ENCODE measurements at places on chromosomes 5 and 9.

DNA sequence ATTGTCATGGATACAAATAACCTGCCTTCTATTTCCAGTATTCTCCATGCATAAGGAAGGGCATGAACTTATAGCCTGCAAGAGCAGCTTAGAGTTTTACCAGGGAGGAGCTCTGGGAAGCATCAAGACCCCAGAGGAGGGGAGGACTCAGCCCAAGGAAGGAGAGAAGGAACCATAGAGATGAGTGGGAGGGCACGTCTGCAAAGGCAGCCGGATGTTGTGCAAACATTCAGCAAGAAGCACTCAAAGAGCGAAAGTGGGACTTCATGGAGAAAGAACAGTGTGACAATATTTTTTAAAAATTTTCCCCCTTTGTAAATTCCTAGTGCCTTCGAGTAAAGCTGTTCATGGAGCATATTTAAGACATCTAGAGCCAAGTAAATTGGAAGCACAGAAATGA lies 270.1 kb upstream of the PTGER4 start:
- no peak for DNase-seq

GRCh38 chr9:6067426-6067825 lies 52.0 kb upstream of the RANBP6 start:
- DNase-seq, result no peak

GRCh38 chr5:180353980-180354452 lies 880 bp upstream of the GFPT2 start:
- no peak for DNase-seq

- DNase-seq, result peak; percentile 48
Measured at GRCh38 chr9:8694983-8695588, 895.5 kb upstream of the DMAC1 start.

- no peak for DNase-seq
Measured at GRCh38 chr5:89241186-89241585, 358.2 kb upstream of the MEF2C start.

DNA sequence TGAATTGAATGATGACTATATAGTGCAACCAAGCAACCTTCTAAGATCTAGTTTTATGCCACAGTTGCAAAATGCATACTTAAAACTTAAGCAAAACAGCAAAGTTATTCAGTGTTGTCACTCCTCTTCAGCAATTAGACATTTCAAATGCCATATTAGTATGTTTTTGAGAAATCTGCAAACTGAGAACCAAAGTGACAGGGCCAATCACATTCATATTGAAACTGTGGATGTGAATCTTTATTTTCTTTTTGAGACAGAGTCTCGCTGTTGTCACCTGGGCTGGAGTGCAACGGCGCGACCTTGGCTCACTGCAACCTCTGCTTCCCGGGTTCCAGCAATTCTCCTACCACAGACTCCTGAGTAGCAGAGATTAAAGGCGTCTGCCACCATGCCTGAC lies 249.2 kb upstream of the EFNA5 start:
- no peak for DNase-seq

GRCh38 chr5:40017135-40017534 lies 592.4 kb upstream of the DAB2 start:
- no peak for DNase-seq

- no peak for DNase-seq
Measured at GRCh38 chr5:2139478-2139877, 256.8 kb upstream of the IRX4 start.

GRCh38 chr9:119974026-119974425 lies 604.8 kb upstream of the BRINP1 start:
- no peak for DNase-seq

DNA sequence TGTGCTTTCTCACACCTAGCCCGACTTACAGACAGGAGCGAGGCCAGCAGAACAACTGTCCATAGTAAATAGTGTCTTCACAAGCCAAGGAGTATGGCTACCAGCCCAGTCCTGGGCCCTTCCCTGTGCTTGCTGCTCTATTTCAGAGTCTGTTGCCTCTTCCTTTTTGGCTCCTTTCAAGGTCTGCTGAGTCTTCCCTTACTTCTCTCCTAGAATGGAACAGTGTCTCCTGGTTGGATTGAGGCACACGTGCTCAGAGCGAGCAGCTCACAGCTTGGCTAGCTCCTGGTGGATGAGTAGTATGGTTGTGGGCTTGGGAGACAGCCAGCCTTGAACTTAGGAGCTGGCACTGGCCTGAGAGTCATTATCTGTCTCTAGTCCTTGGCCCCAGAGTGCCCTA lies 72.8 kb downstream of the TLE4 start:
- DNase-seq, result no peak

DNA sequence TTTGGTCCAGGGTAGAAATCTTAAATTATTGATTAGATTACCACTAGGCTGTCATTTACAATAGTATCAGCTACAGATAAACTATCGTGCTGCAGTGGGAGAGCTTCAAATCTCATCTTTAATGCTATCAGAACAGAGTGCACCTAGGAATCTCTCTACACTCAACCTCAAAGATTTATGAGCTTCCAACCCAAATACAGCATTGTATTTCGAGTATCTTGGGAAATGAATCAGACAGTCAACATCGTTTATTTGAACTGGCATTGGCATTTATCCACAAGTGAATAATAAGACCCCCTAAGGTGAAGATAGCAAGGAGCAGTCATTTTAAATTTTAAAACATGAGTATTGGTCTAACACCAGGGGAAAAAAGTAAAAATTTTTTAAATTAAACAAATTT lies 1203.2 kb downstream of the CDH12 start:
- DNase-seq, result peak; percentile 78

DNA sequence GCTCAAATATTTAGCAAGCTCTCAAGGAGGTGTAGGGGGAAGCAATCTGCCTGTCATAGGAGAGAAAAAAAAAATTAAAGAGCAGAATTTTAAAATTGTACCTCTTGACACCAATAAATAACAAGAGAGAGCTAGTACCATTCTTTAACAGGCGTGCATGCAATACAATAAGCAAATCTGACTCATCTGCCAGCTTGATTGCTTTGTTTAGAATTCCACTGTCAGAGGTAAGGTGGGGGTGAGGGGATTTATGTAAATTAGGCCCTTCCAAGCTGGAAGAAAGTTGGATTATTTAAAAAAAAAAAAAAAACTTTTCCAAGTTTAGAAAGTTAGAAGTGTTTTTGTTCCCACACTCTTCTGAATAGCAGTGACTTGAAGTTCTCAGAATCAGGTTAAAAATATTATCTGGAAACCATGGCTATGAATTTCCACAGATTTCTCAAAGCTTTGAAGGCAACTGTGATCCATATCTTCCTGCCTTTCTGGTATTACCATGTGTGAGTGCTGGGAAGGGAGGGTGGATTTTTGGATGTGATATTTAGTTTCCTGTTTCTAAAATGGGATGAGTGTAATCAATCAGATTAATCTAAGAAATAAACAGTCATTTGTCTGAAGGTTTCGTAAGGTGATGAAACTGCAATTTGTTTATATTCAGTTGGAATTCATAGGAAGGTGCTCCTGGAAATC lies 477.5 kb downstream of the TLE4 start:
- no peak for DNase-seq

DNA sequence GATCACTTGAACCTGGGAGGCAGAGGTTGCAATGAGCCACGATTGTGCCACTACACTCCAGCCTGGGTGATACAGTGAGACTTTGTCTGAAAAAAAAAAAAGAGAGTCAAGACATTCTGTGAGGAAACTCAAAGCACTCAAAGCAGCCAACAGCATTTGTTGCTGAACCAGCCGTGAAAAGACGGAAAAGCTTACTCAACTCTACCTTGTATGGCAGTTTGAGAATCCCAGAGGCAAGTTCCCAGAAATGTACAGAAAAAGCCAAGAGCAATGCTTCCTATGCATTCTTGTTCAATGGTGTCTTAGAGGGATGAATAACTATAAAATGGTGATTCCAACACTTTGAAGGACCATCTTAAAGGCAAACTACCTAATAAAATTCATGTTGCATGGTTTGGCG lies 170.2 kb downstream of the HSD17B3 start:
- no peak for DNase-seq

DNA sequence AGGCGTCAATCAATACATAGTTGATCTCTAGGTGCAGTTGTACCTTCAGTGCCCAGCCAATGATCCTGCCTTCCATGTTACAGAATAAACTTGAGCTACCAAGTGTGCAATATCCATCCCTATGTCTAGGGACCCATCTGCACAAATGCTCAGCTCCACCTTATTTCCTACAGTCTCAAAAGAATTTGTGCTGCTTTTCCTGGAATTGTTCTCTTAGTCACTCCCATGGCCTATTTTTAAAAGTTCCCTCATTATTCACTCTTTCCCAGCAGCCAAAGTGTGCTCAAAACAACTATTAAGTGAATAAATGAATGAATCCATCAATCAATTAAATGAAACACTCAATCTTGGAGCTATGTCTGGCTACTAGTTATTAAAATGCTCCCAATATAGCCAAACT lies 14.7 kb downstream of the LIX1 start:
- DNase-seq, result no peak

DNA sequence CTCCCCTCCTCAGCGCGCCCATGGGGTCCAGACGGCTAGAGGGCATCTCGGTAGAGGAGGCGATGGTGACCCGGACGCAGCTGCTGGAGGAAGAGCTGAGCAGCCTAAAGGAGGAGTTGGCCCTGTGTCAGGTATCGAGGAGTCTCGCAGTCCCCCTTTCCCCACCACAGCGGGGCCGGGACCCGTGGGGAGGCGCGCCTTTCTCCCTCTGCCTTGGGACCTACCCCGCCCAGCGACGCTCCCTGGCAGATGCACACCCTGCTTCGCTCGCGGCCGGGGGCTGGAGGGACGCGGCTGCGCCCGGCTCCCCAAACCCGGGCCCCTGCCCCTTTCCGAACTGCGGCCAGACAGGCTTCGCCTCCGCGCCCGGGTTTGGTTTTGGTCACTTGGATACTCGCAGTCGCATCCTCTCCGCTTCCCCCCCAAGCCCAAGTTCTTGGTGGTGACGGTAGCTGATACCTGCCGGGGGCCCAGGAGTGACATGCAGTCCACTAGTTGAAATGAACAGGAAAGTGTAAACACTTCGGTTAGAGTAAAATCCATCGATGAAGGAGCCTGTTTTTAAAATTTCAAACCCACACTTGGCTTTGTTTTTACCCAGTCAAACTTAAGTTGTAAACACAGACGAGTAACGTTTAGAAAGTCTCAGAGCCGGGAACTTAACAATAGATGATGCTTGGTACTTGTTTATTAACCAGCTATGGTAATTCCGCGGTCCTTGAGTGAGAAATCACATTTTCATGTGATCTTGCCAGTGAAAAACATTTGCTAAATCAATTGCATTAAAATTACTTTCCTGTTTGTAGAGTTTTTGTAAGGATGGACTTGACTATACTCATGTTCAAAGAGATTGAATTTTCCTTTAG lies 688 bp downstream of the CNTLN start:
- DNase-seq, result peak; percentile 86

DNA sequence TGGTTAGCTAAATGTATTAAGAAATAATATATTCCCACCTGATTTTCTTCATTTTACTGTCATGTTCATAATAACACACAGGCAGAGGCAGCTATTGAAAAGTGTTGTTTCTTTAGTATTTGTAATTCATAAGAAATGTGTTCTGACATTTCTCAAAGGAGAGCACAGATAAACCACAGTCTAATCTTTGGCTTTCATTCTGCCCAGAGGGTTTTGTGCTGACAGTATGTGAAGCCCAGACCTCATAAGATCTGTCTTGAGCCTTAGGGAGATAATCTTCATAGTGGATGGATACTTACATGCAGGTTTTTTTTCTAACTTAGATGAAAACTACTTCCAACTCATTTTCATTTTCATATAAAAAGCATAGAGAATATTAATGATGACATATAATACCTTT lies 206.1 kb downstream of the CHSY3 start:
- DNase-seq, result no peak

GRCh38 chr9:95512709-95513095 lies 4.1 kb downstream of the PTCH1 start:
- DNase-seq, result no peak

DNA sequence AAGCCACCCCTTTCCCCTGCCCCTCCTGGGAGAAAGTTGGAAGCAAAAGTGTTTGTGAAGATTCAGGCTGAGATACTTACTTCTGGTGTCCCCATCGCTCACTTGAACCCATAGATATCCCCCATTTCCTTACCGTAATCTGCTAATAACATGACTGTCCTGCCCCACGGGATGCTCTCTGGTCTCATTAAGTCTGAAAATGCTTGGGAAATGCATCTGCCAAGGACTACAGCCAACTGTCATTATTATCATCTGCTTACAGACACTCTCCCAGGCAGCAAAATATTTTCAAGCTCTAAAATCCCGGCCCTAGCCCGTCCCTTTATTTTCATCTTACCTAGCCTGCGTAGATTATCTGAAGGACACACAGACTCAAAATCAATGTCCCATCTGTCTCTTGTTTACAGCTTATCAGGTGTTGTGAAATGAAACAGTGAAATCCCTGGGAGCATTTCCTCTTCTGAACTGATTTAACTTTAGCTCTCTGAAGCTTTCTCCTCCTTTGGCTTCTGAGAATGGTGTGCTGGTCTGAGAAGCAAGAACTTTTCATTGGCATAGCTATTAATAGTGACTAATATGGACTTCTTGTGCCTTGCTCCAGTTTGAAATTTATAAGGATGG lies 126.9 kb upstream of the OSMR start:
- DNase-seq, result no peak

GRCh38 chr5:39217365-39218281 lies 1.7 kb downstream of the FYB1 start:
- DNase-seq, result peak; percentile 29

DNA sequence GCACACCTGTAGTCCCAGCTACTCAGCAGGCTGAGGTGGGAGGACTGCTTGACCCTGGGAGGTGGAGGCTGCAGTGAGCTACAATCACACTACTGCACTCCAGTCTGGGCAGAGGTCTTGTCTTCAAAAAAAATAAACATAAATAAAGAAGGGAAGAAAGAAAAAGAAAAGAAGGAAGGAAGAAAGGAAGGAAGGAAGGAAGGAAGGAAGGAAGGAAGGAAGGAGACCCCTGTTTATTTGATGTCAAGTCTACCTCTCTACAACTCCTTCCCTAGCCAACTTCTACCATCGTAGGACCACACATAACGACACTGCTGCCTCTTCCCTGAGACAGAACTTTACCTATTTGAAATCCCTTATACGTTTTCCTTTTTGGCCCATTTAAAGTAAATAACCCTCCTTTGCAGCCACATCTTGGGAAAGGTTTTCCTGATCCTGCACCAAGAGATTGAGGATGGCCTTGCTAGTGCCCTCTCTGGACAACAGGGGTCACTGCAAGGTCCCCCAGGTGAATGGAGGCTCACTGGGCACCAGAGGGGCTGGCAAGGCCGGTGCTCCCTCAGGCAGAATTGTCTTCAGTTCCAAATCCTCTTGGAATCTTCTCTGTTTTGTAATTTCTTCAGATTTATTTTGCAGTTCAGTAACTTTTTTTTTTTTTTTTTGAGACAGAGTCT lies 10.5 kb downstream of the RPS14 start:
- DNase-seq, result peak; percentile 10
